Stimulated activated CD4-positive, alpha-beta T cell treated with anti-CD3 and anti-CD28 coated beads, Interleukin-12 subunit alpha, Interleukin-12 subunit beta, amount 100 ng/mL, for 24 hours (primary cell): ENCODE measurements at places on chromosomes 12 and 14.

- no peak for DNase-seq
Observed at GRCh38 chr14:103545219-103545914, 16.4 kb downstream of the TRMT61A start.

DNA sequence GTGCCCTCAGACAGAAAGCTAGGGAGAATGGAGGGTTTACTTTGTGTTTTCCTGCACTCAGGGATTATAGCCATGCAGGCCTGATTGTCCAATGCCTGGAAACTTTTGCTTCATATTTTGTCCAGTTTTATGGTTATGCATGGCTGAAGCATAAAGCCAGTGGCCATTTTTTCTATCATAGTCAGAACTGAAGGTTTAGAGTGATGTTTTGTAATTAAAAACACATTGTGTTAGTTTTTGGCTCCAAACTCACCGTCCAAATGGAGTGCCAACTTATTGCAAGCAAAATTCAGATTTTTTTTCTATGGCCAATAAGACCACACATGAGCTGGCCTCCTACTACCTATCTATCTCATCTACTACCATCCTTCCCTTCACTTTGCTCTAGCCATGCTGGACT lies 40.2 kb upstream of the ATP2B1 start:
- DNase-seq, result no peak

DNA sequence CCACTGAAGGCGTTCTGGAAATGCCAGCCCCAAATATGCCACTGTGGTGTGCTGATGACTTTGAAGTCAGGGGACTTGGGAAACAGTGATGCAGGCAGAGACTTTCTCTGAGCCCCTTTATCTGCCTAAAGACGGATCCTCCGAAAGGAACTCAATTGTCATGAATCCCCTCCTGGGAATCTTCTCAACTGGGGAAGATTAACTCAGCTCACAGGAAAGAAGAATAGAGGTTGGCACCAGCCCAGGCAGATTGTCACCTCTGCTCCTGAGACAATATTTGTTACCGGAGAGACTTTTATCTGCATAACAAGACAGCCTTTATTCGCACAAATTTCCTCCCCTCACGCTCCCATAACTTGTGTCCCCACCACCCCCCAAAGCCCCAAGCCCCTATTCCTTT lies 414.4 kb downstream of the FUT8 start:
- no peak for DNase-seq

DNA sequence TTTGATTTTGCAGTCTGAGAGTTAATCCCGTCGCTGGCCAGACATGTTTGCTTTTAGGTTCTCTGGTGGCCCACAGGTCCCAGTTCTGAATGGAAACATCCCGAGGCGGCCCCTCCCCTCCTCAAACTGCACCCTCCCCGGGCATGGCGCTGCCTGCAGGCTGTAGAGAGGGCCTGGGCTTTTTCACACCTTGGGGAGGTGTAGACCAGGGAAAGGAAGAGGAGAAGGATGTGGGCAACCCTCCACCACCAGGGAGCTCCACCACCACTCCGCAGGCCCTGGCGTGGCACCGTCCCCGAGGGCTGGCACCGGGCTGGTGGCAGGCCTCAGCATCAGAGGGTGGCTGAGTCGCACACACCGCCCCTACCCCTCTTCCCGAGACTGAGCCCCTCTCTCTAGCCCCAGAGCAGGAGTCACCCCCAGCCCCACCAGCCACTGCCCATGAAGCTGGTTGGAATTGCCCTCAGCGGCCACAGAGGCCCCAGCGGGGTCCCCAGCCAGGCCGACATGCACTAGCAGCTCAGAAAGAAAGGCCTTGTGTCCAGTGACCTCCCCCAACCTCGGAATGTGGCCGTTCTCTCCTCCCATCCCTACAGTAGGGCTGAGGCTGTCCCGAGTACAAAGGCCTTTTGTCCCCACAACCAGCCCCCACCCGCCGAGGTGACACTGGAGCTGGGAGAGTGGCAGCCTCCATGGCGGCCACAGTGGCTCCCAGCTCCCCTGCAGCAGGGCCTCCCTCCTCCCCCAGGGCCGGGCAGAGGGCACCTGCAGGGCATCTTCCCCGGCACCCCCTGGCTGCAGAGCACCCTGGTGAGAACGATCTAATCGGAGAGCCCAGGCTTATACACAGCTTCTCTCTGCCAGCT lies 23.5 kb upstream of the INF2 start:
- no peak for DNase-seq

DNA sequence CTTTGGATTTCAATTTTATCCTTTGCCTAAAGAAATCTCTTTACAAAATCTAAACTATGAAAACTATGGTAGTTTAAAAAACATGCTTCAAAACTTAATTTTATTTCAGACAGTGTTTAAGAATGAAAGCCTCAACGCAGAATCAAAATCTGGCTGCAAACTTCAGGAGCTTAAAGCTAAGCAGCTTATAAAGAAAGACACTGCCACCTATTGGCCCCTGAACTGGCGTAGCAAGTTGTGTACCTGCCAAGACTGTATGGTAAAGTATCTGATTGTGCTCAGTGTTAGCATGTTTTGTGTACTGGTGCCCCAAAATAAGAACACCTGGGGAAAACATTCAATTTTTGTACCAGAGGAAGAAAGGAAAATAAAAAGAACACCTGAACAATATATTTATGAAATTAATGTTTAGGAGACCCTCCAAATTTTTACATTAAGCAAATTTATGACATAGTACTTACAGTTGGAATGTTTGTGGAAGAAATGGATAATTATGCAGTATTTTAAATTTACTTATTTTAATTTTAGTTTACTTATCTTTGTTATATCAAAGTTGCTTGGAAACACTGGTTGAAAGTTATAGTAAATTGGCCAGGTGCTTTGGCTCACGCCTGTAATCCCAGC lies 12.2 kb downstream of the UBR7 start:
- DNase-seq, result no peak

- DNase-seq, result no peak
Observed at GRCh38 chr12:29287622-29288021, 93.3 kb downstream of the ERGIC2 start.

GRCh38 chr12:12779529-12779928 lies 5.9 kb upstream of the APOLD1 start:
- DNase-seq, result no peak

DNA sequence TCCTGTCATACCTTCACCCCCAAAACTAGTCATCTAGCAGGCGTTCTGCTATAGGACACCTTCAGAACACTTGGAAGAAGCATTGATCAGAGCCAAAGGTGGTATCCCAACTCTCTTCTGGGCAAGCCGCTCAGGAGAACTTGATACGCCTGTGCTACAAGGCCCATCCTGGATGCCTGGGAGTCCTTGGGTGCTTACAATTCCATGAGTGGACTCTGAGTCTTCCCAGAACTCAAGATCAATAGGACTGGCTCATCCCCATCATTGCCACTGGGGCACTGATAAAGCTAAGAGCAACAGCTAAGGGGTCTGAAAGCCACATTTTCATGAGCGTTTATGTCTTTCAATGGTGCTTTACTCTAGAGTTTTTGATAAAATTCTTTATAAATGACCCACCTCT lies 1.9 kb downstream of the SPTB start:
- no peak for DNase-seq

GRCh38 chr12:75481774-75482173 lies 1.2 kb downstream of the GLIPR1 start:
- no peak for DNase-seq
